ENCODE measurements at places on chromosomes 5 and 9.

GRCh38 chr5:122007546-122007945 lies 45.8 kb downstream of the SRFBP1 start:
- no peak for DNase-seq

DNA sequence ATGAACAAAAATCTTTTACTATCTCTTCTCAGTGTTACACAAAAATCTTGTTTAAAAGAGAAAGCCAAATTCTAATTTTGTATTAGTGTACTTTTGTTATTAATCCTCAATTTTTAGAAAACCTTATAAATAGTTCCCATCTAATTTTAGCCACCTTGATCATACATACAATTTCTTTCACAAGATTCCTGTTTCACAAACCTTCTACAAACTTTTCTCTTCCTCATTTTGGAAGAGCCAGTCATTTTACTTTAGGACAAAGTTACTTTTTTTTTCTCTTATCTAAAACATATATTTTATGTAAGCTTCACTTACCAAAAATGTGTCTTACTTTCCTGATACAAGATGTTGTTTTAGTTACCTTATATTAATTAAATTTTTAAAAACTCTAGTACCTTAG lies 161.3 kb downstream of the YIPF5 start:
- no peak for DNase-seq

GRCh38 chr5:16417398-16418074 lies 48.1 kb downstream of the ZNF622 start:
- no peak for DNase-seq

GRCh38 chr5:168583742-168584482 lies 4.7 kb upstream of the PANK3 start:
- DNase-seq, result no peak

DNA sequence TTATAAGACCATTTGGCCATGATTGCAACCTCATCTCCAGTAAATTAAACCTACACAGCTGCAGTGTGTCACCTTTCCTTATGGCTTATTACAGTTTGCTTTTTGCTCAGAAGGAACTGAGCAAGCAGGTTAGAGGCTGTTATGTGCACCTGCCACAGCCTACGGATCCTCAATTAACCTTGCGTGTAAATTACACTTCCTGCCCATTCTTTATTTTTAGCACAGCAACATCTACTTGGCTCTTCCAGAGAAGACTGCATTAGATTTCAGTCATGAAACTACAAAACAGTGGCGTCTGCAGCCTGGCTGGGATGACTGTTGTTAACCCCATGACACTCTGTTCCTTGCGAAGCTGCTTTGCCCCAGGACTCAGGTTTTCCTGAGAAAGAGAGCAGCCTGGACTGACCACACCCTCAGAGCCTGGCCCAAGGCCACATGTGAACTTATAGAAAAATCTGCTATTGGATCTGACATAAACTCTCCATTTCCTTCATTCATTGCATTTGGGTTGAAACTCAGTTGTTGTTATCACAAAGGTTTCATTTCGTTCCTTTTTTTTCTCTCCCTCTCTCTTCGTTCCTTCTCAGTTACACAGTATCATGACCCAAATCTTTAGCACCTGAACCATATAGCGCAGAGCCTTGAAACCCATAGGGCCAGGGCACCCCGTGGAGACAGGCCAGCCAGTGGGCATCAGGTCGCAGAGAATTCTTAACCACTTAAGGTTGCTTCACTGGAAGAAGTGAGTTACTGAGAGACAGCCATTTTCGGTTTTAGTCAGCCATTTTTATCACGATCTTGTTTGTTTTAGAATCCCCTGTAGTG lies 138.6 kb downstream of the PALM2AKAP2 start:
- no peak for DNase-seq

DNA sequence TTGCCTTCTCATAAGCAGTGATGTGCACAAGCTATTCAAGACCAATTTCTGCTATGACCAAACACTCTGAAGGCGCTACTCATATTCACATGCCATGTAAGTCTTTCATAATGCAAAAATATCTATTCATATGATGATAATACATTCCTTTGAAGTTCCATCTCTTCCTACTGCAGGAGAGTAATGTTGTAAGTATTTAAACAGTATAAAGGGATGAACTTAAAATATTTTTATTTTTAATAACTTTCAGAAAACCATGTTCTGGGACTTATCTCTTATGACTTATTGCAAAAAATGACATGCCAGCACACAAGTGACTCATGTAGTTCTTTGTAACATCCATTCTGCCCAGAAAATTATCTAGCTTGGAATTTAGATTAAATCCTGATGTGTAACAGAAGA lies 376.4 kb downstream of the KCTD16 start:
- DNase-seq, result peak; percentile 9

GRCh38 chr9:81686614-81687520 lies 2.5 kb downstream of the TLE1 start:
- peak; percentile 79 for DNase-seq

GRCh38 chr9:2465516-2465915 lies 156.1 kb upstream of the VLDLR start:
- DNase-seq, result no peak

DNA sequence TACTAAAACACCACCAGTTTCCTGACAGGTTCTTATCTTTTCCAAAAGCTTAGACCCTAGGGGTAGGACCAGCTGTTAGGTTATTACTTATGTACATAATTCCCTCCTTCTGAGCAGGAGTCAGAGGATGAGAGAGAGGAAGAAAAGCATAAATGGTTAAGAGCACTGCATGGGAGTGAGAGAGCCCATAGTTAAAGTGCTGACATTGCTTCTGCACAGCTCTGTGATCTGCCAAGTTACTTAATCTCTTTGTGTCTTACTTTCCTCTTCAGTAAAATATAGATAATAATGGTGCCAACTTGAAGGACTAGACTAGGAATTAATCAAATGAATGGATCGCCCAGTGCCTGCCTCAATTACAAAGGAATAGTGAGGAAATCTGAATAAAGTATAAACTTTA lies 66.4 kb downstream of the NRG2 start:
- no peak for DNase-seq

DNA sequence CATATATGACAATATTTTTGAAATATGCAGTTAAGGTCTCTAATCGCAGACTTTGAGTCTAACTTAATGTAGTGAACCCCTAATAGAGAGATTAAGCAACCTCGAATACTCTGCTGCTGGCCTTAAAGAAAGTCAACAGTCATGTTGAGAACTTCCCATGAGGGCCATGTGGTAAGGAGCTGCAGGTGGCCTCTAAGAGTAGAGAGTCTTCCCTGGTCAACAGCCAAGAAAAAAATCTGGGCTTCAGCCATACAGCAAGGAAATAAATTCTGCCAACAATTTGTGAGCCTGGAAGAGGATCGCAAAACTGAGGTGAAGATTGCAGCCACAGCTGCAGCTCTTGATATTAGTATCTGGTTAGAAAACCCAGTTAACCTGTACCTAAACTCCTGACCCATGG lies 935.2 kb upstream of the TYRP1 start:
- DNase-seq, result no peak

GRCh38 chr9:20906326-20906725 lies 125.1 kb downstream of the HACD4 start:
- no peak for DNase-seq

DNA sequence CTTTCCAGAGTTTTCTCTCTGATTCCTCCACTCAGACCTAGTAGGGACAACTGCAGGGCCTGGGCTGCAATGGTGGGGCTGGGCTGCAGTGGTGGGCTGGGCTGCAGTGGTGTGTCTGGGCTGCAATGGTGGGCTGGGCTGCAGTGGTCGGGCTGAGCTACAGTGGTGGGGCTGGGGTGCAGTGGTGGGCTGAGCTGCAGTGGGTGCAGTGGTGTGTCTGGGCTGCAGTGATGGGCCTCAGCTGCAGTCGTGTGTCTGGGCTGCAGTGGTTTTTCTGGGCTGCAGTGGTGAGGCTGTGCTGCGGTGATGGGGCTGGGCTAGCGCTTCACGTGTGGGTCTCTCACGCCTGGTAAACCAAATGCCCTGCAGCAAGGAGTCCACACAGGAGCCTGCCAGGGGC lies 27.4 kb downstream of the ABO start:
- no peak for DNase-seq

- DNase-seq, result no peak
Observed at GRCh38 chr9:71498691-71499090, 269.6 kb downstream of the CEMIP2 start.

DNA sequence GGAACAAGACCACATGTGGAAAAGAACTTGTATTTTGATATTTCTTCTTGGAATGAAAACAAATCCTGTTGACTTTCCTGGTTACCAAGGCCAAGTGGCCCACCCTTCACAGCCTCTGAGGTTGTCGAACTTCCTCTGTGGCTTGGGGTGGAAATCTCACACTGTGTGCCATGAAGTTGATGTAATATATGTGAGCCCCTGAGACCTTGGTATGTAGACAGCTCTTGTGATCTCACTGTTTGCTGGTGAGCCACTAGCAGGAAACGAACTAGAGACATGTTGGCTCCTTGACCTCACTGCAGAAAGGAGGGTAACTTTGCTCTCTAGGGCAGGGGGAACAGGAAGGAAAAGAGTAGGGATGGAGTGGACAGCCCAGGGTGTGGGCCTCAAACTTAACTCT lies 159.4 kb downstream of the ARHGAP26 start:
- DNase-seq, result no peak

DNA sequence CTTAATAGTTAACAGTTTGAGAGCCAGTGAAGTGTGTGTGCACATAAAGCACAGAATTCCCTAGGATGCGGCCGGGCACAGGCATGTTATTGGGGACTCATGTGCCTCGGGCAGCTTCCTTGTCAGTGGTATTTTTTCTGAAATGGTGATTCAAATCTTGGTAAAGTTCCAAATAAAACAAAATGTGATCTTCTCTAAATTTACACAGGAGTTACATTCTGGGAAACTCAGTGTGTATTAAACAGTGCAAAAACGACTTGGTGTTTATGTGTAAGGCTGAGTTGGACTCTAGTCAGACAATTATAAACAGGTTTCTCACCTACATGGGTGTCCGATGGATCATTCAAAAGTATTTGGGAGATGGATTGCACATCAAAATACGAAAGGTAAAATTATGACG lies 48.9 kb downstream of the BOD1 start:
- peak; percentile 73 for DNase-seq

DNA sequence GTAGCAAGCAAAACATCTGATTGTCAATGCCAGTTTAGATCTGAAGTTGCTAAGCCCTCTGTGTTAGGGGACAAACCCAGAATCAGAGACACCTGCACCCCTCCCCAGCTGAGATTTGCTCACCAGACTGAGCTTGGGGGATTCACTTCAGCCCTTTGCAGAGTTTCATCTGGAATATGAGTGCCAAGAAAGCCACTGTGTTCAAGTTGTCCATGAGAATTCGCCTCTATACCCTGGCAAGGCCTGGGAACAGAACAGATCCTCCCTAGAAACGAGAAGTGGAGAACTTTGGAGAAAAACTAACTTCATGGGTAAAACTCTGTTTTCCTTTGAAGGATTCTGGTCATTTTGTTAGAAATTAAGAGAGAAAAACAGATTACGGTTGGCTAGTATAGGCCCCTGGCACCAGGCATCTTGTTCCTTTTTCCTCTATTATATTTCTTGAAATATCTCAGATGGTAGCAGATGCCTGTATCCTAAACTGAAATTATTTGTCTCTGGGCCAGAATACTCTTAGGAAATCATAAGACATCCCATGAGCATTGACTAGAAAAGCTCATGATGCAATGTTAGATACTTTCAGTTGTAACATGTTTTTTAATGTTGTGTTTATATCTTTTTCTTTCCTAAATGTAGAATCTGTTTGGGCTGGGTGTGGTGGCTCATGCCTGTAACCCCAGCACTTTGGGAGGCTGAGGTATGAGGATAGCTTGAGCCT lies 64.4 kb downstream of the SNX18 start:
- peak; percentile 51 for DNase-seq

GRCh38 chr9:93461821-93462220 lies 8.4 kb upstream of the FAM120AOS start:
- DNase-seq, result no peak

- DNase-seq, result peak; percentile 53
Observed at GRCh38 chr5:78718824-78719223, 70.3 kb upstream of the LHFPL2 start.

DNA sequence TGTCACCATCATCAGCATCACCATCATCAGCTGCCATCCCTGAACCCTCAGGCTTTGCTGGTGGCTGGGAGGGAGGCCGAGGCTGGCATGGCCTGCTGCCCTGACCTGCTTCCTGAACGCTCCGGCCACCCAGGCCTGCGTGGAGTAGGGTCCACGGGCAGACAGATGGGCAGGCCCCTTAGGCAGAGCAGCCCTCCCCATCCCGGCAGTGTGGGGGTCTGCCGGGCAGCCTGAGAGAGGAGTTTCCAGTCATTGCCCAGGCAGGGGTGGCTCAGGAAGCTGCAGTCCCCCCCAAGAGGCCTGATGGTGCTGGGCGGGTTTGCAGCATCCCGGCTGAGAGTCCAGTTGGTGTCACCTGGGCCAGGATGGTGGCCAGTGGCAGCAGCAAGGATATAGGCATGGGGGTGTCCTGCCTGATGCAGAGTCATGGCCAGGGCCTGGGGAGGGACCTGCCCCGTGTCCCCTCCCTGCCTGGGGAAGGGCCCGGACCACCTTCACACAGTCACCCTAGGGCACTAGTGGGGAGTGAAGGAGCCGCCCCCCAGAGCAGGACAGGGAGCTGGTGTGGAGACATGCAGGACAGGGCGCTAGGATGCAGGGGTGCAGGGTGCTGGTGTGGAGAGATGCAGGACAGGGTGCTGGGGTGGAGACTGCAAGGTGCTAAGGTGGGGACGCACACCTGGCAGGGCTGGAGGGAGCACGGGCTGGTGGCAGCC lies 7.7 kb upstream of the EGFL7 start:
- DNase-seq, result no peak

GRCh38 chr5:143229896-143230675 lies 173.4 kb downstream of the NR3C1 start:
- peak; percentile 56 for DNase-seq

DNA sequence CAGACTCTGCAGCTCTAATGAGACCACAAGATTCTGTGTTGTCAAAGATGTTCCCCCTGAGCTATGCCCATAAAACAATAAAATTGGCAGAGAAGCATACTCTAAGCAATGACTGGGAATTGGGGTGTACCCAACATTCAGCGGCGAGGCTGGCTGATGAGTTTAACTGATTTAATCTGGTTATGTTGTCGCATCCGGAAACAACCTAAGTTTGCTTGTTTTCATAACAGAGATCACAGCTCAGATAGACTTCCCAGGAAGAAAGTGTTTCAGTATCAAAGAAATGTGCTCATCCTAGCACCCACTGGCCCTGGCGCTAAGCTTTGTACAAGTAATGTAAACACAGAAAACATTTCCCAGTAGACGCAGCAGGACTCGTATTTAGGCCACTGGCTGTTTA lies 7.4 kb downstream of the SEMA5A start:
- no peak for DNase-seq

GRCh38 chr5:34498572-34498971 lies 157.6 kb upstream of the RAI14 start:
- DNase-seq, result no peak

Measured in fibroblast of skin of scalp (primary cell).